Retinal pigment epithelial cell (primary cell): ENCODE measurements at places on chromosomes 13 and 19.

DNA sequence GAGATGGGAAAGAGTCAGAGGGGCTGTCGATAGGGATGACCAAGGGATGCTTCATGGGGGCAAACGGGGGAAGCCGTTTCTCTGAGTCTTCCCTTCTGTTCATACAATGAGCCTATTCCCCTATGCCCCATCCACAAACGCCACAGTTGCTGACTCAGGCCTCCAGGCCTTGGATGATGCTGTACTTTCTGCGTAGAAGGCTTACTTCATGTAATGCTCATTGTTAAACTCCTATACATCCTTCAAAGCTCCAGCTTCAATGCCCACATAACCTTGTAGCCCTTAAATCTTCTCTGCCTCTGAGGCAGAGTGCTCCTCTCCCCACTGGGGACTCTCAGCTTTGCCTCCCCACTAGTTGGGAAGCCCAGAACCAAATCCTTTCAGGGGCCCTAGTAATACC lies 120.3 kb downstream of the PTPRS start:
- no peak for DNase-seq

DNA sequence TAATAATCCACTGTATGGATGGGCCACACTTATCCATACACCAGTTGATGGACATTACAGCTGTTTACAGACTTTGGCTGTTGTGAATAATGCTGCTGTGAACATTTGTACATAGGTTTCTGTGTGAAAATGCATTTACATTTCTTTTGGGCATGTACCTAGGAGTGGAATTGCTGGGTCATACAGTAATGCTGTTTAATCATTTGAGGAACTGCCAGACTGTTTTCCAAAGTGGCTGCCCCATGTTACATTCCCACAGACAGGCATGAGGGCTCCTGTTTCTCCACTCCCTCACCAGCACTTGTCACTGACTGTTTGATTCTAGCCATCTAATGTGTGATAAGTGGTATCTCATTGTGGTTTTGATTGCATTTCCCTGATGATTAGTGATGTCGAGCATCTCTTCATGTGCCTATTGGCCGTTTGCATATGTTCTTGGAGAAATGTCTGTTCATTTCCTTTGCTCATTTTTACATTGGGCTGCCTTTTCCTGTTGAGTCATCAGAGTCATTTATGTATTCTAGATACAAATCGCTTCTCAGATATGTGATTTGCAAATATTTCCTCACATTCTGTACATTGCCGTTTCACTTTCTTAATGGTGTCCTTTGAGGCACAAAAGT lies 12.8 kb downstream of the TMEM255B start:
- no peak for DNase-seq

DNA sequence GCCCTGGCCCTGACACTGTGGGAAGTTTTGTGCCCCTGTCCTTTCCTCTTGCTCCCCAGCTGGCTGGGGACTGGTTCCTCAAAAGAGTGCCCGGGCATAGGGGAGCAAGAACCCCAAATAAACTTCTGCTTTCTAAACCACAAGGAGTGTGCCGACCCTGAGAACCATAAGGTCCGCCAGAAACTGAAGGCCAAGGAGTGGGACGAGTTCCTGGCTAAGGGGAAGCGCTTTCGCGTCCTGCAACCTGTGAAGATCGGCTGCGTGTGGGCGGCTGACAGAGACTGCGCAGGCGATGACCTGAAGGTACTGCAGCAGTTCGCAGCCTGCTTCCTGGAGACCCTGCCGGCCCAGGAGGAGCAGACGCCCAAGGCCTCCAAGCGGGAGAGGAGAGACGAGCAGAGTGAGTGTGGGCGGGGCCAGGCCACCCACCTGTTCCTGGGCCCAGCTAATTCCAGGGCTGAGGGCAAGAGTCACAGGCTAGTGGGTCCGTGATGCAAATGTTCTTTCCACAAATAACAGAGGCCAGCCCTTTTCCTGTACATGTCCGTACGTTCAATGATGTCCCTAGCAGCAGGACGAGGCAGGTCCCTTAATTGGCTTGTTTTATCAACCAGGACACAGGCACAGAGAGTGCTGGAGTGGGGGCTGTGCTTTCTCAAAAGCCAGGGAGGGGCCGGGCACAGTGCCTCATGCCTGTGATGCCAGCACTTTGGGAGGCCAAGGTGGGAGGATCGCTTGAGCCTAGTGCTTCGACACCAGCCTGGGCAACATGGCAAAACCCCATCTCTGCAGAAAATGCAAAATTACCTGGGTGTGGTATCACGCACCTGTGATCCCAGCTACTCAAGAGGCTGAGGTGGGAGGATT lies 25.6 kb downstream of the UBXN6 start:
- DNase-seq = no peak

- no peak for DNase-seq
Measured at GRCh38 chr19:293436-294110, 2.4 kb upstream of the PLPP2 start.

DNA sequence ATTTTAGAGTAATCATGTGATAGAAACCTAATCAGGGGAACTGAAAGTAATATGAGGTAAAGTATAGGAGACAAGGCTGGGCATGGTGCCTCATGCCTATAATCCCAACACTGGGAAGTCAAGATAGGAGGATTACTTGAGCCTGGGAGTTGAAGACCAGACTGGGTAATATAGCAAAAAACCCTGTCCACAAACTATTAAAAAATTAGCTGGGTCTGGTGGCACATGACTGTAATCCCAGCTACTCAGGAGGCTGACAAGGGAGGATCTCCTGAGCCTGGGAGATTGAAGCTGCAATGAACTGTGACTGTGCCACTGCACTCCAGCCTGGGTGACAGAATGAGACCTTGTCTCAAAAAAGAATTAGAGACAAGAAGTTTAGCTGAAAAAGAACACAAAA lies 469.9 kb downstream of the GPC5 start:
- no peak for DNase-seq

DNA sequence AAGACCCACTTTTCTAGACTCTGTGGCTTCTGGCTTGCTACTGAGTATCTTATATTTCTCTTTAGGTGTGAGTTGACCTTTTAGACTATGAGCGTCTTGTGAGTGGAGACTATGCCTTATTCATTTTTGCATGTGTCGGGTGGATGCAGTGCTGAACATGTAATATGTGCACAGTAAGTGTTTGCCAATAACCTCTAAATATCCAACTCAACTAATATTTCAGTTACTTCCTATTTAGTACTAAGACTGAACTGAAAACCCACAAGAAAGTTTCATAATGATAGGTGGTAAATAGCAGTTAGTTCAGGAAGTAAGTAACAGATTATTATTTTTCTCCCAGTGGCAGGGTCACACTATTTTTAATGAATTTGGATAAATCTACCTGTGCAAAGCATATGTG lies 269.3 kb downstream of the KCNRG start:
- no peak for DNase-seq

GRCh38 chr13:93476175-93476574 lies 249.6 kb downstream of the GPC6 start:
- DNase-seq = no peak

GRCh38 chr13:77136902-77137420 lies 110.0 kb upstream of the FBXL3 start:
- no peak for DNase-seq

- DNase-seq = no peak
Measured at GRCh38 chr19:46383846-46384245, 29.5 kb downstream of the CCDC8 start.

DNA sequence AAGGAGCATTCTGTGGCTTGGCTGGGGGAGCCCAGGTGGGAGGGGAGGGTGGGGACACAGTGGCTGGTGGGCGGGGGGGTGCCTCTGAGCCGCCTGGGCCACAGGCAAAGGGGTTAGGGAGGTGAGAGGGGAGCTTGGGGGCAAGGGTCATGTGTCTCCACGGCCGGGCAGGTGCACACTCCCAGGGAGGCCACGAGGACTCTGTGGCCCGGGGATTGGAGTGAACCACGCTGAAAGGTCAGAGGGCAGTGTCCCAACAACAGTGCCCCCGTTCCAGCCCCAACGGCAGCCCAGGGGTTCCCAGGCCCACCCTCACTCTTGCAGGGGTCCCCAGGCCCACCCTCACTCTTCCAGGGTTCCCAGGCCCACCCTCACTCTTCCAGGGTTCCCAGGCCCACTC lies 9.6 kb downstream of the C2CD4C start:
- no peak for DNase-seq

- no peak for DNase-seq
Measured at GRCh38 chr13:19089315-19089714, 92.3 kb downstream of the TUBA3C start.

DNA sequence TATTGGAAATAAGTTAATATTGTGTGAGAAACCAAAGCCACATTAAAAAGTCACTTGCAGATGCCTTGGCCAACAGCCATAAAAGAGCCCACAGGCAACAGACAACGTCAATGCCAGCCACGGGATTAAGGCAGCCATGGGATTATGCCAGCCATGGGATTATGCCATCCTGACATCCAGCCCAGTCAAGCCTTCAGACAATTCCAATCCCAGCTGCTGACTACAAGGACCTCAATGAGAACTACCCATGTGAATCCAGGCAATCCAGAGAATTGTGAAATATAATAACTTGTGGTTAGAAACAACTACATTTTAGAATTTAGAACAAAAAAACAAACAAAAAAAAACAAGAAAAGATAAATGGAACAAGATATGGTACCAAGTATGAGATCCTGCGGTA lies 356.6 kb downstream of the EFNB2 start:
- no peak for DNase-seq

DNA sequence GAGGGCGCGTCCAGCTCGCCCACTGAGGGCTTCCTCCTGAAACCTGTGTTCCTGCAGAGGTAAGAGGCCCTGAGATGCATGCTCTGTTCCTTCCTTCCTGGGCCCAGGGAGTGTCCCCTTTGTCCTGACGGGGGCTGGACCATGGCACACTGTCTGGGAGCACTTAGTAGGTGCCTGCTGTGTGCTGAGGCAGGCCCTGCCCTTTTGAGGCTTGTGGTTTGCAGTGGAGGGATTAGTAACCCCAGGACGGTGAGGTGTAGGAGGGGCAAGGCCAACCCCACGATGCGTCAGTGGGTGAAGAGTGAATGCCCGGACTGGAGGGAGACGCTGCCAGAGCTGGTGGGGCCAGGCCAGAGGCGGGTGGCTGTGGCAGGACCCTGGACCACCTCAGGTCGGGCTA lies 11.2 kb upstream of the F2RL3 start:
- DNase-seq = no peak

DNA sequence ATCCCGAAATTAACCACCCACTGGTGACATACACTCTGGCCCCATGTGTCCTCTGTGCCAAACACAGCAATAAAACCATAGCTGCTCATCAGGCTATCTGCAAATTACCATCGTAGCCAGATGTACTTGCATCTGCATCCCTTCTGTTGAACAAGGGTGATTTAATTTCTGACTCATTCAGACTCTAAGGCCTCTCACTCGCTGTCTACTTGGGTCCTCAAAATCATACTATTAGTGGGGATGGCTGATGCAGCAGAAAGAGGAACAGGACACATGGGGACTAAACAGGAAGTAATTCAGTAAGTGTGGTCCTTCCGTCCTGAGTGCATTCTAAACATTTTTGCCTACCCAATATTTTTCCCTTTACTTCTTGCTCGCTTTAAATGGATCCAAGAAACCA lies 2275.0 kb upstream of the PCDH20 start:
- DNase-seq = no peak

- DNase-seq = no peak
Measured at GRCh38 chr13:23799945-23800344, 89.3 kb downstream of the MIPEP start.

GRCh38 chr13:53007872-53008271 lies 20.7 kb upstream of the OLFM4 start:
- no peak for DNase-seq

DNA sequence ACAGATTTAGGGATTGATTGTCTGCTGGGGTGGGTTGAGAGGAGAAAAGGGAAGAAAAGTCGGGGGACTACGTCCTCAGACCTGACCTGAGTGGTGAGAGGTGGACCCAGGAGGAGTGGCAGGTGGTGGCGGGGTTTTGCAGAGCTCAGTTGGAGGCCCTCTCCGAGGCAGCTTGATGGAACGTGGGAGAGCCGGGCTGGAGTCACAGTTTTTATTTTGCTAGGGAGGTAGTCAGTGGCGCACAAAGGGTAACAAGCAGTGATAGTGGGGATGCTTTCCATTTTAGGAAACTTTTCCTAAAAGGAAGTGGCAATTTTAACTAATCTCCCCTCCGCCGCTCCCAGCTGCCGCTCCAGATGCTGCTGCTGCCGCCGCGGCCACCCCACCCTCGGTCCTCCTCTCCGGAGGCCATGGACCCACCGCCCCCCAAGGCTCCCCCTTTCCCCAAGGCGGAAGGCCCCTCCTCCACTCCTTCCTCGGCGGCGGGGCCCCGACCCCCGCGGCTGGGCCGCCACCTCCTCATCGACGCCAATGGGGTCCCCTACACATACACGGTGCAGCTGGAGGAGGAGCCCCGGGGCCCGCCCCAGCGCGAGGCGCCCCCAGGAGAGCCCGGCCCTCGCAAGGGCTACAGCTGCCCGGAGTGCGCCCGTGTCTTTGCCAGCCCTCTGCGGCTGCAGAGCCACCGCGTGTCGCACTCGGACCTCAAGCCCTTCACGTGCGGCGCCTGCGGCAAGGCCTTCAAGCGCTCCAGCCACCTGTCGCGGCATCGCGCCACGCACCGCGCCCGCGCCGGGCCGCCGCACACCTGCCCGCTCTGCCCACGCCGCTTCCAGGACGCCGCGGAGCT lies 1.1 kb upstream of the ZNF581 start:
- DNase-seq = no peak

DNA sequence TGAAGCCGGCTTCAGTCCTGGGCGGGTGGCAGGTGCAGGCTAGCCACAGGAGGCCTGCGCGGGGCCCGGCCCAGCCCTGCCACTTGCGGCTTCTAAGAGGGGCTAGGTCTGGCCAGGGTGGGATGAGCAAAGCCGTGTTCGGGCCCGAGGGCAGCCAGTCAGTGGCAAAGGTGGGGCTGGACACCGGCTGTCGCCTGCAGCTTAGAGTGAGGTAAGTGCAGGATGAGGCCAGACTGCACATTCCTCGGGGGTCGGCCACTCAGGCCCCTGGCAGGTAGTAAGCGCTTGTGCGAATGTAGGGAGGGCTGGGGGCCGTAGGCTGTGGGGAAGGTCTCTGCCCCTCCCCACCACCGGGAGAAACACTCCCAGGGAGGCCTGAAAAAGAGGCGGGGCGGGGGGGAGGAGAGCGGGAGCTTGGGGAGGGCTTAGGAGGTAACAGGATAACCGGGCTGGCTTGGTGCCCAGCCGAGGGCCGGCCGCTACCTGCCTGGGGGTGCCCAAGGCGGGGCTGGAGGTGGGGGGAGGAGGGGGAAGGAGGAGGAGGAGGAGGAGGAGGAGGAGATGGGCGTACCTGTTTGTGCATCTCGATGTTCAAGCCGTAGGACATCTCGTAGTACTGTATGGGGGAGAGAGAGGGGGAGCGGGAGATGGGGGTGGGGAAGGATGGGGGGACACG lies 6.4 kb downstream of the TLE5 start:
- no peak for DNase-seq

- no peak for DNase-seq
Measured at GRCh38 chr13:41520660-41521630, 63.6 kb downstream of the RGCC start.

DNA sequence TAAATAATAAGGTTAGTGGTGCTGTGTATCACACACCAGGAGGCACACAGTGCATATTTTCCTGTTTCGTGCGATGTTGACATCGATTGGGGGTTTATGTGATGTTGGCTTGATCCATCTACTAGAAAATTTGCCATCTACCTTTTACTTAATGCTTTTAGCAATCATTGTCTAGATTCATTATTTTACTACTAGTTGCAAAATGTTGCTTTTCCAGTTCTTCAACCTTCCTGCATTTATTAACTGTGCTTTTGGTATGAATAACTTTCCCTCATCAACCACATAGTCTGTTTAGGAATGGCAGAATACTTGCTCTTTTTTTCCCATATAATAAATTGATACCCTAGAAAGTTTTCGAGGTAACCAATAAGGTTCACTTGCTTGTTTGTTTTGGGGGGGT lies 17.5 kb downstream of the C13orf42 start:
- no peak for DNase-seq
